Activated T-helper 17 cell treated with anti-CD3 and anti-CD28 coated beads, Interleukin-2, amount 50 U/mL, for 72 hours (primary cell): ENCODE measurements at places on chromosomes 3 and 15.

GRCh38 chr3:193229851-193230420 lies 11.1 kb upstream of the PLAAT1 start:
- ATAC-seq: no peak

DNA sequence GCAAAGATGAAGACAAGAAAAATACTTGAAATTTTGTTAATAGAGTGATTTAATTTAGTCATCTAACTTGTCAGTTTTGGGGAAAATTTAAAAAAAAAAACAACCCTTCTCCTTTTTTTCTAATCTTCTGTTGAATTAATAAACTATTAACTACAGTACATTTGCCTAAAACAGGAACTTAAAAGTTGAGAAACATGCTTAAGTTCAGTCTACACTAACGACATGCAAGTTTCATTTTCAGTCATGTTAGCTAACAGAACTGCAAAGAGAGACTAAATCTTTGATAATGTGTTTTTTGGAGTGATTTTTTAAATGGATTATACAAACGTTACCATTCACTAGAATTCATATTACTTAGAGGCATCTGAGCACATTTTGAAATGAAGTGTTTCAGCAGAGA lies 71.9 kb upstream of the MBNL1 start:
- no peak for ATAC-seq

DNA sequence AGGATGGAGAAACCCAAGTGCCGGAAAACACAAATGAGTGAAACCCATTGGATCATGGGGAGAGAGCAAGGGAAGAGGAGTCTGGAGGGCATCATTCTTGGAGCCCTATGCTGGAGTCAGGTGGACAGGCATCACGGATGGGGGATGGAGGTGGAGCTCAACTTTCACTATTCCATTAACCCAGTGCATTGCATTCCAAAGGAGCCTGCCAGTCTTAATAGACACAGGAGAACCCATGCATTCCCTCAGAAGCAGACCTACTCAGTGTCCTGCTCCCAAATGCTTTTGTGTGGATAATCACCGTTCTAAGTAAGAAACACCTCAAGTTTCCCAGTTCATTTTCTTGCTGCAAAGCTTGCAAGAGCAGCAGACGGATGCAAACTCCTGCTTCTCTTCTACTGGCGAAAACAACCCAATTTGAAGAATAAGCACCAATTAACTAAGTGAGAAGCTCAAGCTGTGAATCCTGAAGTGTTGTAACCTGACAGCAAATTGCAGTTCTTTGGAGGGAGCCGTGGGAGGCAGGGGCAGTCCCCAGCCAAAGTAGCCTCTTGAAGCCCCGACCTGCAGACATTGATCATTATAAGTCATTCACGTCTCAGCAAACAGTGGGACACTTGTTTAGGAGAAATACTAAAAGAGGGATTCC lies 25.3 kb downstream of the SEMA5B start:
- no peak for ATAC-seq

GRCh38 chr3:31946484-31947081 lies 34.5 kb downstream of the OSBPL10 start:
- no peak for ATAC-seq

GRCh38 chr15:62977952-62978811 lies 64.4 kb upstream of the TPM1 start:
- no peak for ATAC-seq

DNA sequence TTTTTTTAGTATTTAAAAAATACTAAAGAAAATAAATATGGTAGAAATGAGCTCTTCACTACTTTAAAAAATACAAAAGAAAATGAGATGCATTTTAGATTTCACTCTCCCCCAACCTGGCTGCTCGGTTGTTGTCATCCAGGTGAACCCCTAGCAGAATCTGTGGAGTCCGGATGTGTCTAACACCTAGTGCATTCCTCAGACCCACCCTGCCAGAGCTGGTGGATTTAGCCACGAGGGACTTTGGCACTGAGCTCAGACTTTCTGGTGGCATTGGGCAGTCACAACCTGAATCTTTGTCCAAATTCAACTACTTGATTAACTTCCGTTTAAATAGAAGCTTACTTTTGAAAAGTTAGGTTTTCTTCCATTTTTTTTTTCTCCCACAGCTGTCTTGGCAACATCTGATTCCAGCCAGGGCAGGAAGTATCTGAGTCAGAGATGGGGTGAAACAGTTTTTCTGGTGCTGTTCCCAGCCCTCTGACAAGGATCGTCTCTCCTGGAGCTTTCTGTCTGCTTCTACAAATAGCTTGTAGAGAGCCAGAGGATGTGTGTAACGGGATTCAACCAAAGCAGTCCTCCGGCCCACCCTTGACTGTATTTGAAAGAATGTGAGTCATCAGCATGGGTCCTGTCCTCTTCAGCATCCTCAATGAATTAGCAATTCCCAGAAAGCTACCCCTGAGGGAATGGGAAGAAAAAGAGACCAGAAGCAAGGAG lies 301.8 kb upstream of the MCTP2 start:
- ATAC-seq: no peak

- ATAC-seq: no peak
Measured at GRCh38 chr3:39801216-39801615, 8.2 kb upstream of the MYRIP start.

DNA sequence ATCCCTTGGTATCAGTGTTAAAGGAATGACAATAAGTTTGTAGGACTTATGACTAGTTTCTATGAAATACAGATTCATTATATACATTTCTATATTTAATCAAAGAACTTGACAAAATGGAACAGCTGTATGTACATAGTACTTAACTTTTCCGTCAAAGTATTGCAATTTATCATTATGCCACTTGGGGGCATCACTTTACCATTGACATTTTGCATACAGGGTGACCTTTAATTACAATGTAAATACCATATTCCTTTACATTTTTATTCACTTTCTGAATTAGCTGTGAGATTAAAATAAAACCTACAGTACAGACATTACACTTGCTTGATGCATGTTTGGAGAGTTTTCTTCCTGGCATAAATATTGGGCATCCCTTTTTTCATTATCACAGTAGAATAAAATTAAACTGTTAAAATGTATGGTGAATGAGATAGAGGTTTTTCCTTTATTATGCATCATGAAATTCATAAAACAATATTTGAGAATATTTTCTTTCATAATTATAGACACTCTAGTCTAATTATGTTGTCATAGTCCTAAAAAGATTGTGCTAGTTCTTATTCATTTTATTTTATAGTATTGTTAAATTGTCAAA lies 6.9 kb downstream of the NEK11 start:
- peak; percentile 52 for ATAC-seq

DNA sequence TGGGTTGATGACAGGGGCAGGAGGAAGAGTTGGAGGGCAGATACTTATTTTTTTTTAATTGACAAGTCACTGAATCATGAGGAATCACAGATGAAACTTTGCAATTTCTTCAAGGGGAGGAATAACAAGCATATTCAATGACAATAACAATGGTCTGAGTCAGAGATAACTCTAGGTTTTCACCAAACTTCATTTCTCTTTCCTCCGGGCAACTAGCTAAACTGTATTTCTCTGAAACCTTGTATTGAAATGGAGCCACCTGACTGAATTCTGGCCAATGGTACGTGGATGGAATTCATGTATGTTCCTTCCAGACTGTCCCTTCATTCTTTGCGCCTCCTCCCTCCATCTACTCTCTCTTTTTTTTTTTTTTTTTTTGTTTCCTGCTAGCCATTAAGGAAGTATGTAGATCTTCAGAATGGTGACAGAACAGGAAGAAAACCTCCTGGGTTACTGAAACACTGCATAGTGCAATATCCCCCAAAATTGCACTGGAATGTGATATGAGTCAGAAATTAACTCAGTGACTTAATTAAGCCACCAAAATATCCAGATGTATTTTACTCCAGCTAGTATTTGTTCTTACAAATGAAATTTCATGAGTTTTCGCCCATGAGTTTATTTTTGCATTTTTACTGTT lies 495.4 kb downstream of the OTOL1 start:
- ATAC-seq: no peak

DNA sequence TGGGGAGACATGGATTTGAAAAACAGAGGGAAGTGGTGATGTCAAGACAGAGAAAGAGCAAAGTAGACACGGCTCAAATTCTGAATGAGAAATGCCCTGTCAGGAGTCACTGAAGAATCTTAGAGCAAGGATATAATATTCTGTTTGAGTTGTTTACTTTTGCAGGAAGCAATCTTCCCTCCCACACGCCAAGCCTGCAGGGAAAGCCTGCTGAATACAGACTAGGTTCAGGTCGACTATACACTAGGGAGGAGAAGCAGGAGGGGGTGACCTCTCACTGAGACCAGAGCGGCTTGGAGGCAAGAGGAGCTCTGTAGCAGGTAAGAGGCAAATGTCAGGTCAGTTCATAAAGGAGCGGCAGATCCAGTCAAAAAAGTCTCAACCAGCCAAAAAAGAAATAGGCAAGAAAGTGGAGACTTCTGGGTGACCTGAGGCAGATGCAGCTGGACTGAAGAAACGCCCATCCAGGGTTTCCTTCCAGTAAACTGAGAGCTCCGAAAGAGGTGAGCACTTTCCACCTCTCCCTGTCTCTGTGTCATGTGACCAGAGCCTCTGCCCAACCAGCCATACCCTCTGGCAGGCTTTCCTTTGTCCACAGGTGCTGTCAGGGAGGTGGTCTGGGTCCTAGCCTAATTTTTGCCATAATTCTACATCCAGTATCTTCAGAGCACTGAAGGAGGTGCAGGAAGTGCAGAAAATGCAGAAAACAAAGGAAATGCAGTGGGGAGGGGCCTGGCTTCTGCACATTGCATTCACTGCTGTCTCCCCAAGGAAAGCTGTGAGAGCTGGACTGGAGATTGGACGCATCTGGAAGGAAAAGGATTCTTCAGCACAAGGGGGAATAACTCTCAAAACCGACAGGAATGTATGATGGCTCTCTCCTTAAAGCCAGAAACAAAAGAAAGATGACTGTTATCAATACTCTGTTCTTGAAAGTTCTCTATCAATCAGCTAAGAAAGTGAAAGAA lies 37.8 kb upstream of the CTXND1 start:
- ATAC-seq: no peak

DNA sequence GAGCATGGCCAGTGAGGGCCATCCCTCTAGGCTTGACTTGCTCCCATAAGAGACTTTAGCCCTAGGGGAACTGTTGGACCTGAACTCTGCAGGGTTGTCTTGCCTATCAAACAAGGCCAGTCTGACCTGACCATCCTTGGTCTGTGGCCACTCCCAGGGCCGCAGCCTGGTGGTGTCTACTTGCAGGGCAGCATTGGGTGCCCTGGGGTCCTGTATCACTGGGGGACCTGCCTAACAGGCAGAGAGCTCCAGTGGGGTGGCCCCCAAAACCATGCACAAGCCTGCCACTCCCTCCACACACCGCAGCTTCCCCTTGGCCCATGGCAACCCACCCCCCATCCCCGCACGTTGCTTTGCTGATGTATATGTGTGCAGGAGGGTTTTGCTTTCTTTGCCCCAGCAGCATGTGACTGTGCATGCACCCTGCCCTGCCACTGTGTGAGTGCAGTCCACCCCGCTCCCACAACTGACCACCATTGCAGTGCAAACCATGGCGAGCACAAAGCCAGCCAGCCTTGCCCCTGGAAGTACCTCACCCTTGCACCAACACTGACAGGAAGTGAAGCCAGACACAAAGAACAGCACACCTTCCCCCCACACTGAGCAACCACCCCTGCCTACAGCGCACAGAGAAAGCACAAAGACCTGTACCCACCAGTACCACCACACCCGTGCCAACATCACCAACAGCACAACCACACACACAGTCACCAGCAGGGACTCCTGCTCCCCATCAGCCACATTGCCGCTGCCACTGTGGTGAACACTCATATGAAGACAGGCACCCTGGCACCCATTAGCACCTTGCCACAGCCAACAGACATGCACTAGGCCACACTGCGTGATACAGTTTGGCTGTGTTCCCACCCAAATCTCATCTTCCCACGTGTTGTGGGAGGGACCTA lies 88.8 kb downstream of the SENP7 start:
- ATAC-seq: peak; percentile 57

DNA sequence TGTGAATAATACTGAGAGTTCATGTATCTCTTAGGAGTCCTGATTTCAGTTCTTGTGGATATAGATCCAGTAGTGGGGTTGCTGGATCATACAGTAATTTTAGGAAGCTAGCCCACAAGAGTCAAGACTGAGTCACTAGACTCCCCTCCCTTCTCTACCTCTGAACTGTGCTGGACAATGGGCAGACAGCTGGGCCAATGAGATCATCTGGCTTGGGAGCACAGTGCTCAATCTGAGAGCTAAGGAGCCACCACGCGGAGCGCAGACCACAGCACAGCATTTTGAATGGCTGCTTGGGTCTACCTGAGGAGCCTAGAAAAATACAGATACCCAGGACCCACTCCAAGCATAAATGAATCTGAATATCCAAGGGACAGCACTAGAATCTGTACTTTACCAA lies 32.5 kb downstream of the WNT5A start:
- ATAC-seq: no peak

DNA sequence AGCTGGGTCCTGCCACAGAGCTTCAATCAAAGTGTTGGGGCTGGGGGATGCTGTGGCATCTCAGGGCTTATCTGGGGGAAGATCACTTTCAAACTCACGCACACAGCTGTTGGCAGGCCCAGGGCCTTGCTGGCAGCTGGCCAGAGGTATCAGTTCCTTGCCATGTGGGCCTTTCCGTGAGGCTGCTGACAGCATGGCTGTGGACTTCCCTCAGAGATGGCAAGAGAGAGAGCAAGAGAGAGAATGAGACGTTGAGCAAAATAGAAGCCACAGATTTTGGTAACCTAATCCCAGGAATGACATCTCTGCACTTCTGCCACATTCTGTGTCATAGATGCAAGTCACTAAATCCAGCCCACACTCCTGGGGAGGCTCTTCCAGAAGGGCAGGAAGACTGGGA lies 91.0 kb downstream of the TPRG1 start:
- no peak for ATAC-seq

DNA sequence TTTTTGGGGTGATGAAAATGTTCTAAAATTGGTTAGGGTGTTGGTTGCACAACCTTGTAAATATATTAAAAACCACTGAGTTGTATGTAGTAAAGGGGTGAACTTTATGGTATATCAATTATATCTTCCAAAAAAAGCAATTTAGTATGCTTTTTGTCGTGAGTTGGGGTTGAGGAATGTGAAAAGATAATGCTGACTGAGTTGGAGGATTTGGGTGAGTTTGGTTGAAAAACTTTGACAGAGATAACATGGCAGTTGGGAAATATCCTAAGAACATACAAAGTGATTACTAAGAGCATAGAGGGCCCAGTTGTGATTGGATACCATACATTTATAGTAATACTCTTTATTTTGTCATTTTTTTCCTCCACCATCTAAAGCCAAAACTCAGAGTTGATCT lies 33.6 kb downstream of the HMG20A start:
- ATAC-seq: no peak

- no peak for ATAC-seq
Measured at GRCh38 chr3:118818386-118818785, 216.3 kb downstream of the IGSF11 start.

DNA sequence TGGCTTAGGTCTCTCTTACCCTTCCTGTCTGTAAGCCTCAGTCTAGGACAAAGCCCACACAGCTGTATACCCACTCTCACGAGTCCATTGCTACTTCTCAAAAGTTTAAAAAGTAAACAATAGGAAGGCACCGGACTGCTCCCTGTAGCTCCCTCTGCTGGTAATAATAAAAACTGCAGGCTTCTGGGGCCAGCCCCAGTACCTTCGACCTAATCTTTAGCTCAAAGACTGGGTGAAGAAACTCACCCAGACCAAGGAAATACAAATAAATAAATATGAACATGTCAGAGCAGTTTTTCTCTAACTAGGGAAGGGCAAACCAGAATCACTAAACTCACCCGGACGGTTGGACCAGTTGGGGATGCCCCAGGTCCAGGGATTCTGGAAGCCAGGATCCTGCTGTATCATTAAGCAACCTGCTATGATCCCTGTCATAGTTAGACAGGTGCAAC lies 5.0 kb downstream of the FAM219B start:
- peak; percentile 43 for ATAC-seq
